Fibroblast of villous mesenchyme (primary cell): ENCODE measurements at places on chromosomes 6 and 20.
A peak's percentile ranks its signal among the peaks of the same experiment; 100 is the strongest.

DNA sequence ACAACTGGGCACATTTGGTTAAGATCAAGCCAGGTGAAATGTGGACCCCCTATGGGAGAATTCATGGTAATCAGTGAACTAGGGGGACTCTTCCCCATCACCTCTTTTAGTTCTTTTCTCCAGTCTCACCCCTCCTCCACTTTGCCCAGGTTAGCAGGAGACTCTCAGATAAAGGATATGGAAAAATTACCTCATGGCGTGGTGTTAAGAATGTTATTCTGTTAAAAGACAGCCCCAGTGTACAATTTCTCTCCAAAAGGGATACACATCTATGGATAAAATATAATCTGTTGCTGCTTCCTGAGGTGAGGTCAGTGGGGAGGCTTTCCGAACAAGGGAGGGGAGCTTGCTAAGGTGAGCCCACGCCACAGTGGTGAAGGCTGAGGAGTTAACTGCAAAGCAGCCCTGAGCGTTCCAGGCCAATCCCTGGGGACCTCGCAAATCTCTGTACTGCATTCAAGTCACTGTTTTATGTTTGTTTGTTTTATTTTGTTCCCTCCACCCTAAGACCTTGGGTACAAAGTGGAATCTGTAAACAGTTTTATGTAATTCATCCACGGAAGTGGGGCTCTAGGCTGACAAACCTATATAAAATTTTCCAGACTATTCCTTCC lies 52.0 kb downstream of the ADGRF1 start:
- no peak for DNase-seq

DNA sequence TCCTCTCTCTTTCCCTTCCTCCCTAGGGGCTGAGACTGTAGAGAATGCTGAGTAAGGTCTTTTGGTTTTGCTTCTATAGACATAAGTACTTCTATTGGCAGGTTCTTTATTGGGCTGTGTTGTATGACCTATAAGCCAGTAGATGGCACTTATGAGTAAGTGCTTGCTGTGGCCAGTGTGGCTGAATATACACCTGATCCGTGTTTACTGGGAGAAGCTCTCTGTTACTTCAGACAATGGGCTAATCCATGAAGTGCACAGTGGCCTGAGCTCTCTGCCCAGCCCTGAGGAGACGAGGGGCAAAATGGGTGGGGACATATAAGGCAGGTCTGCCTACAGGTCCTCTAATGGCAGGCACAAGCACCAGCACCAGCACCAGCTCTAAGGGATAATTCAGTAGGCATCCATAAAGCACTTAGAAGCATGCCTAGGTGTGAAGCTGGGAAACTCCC lies 610.3 kb downstream of the RNF144B start:
- DNase-seq, result peak; percentile 38

DNA sequence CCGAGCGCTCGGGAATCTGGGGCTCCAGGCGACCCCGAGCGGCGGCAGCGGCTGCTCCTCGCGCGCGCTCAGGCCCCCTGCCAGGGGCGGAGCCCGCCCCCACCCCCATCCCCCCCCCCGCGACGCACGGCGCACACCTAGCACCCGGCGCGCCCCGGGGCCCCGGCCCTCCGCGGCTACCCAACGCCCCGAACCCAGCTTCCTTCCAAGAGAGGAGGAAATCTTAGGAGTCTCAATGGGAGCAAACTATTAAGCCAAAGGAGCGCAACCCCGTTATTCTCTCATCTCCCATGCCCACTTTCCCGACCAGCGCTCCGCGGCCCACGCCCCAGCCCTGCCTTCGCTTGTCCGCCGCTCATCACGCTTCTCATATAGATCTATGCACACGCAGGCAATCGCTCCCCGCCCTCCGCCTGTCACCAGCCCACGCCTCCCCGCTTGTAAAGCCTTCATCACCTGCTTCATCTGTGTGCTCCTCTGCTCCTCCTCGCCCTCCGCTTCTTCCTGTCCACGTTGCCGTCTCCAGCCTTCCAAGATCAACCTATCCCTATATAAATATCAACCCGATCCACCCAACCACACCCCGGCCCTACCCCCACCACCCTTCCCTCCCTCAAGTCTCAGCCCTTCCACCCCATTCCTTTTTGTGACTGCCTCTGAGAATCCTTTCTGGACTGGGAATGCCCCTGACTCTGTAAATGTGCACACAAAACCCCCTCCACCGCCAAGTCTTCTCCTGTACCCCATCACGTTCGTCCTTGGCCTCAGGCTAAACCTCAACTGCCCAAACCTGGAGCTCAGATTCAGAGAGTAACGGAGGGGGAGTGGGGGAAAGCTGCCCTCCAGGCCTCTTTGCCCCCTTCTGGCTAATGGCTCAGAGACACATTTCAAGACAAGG lies at the start of gene DLK2:
TSS of gene DLK2 (minus strand) at position 18 of the 898 bp plus-strand sequence. CDS start 723 bp downstream, outside the sequence.
- DNase-seq, result peak; percentile 19

- DNase-seq, result no peak
These were observed 12.8 kb upstream of the ULBP3 start for GRCh38 chr6:150081702-150082101.

DNA sequence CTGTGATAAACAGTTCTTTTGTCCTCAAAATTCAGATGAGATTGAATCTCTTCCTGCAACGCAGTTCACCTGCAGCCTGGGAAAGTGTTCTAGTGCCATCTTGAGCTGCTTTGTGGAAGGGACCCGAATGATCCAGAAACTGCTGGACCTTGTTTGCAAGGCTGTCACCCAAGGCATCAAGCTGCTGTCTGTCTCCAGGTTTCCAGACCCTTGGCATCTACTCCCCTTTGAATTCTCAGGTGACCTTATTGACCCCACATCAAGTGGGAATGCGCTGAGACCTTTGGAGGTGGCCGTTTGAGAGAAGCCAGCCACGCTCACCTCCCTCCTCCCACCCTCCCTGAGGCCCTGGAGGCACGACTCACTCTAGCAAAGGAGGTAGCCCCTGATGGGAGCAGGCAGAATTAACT lies 112.5 kb downstream of the EDN3 start:
- DNase-seq, result no peak

DNA sequence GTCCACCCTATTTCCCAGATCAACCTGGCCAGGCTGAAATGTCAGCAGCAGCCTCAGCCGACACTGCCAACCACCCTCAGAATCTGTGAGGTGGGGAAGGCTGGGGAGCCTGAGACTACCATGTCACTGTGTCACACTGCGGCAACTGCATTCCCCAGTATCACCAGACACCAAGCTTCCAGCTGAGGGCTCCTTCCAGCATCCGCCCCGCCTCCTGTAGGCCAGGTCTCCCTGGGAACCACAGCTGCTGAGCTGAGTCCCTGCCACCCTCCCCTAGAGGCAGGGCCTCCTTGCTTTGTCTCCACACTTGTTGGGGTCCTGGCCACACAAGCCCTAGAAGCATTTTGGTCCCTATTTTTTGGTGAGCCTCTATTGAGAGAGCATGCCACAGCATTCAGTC lies 115.7 kb downstream of the UNC5CL start:
- DNase-seq, result no peak

- DNase-seq, result peak; percentile 68
These were observed at the start of gene MRS2 for GRCh38 chr6:24402697-24403500. MRS2 (plus strand) TSS chr6:24402936; CDS start chr6:24403047, 111 bp downstream.

GRCh38 chr6:15370733-15371671 lies 125.1 kb downstream of the JARID2 start:
- DNase-seq, result no peak

DNA sequence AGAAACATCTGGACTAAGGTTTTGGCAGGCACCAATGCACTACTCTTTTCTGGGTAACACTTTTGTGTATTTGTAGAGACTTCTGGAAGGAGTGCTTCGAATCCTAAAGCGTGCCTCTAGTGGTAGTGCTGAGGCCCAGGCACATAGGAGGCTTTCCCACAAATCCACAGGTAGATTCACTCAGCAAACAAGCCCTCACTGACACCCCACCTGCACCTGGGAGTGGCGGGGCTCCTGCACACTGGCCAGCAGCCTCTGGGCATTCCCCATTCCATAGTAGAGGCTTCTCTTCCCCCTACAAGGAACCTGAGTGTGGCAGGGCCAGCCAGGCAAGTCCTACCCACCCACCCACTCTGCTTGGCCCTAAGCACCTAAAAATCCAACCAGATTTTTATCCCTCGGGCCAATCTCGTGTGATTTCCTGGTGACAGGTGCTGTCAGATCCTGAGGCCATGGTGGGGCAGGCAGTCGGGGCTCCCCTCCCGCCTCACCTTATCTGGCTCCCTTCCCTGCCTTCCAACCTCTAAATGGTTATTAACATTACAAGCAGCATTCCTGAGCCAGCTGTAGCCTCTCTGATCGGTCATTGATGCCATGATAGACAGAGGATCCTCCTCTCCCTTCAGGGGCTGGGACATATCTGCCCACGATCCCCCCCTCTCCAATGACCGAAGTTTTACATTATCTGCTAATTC lies 82.4 kb downstream of the SLC2A10 start:
- no peak for DNase-seq

GRCh38 chr6:119481976-119482375 lies 132.4 kb upstream of the MAN1A1 start:
- no peak for DNase-seq

DNA sequence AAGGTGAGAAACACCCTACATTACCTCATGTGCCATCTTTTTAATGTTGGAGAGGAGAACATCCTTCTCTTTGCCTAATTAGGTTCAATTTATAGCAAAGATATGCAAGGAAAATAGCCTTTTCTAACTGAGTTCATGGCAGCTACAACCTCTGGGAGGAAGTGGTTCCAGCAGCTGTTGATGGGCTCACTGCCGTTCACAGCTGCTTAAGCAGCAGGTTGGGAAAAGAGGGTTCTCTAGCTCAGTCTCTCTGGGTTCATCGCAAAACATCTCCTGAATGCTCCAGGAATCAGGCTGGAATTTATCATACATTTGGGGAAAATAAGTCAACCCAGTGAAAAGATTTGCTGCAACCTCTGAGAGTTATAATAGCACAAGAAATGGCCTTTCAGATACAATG lies 115.1 kb downstream of the UNC5CL start:
- no peak for DNase-seq

- DNase-seq, result no peak
These were observed 44.6 kb upstream of the HDDC2 start for GRCh38 chr6:125346201-125346925.

DNA sequence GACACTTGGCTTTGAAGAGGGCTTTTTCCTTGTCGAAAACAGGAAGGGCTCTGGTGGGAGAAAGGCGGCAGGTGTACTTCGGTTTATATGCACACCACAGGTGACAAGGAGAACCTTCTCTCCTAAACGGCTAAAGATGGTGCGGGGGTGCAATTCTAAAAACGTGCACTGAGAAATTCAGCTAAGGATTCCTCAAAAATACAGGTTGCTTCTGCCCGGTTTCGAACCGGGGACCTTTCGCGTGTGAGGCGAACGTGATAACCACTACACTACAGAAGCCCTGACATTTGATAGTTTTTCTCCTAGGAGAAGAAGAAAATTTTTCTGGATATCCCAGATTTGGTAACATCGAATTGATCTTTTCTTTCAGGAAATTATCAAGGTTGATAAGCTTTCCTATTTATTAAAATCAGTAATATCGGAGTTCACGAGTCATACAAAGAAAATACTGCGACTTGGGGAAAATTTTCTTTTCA lies 32.0 kb downstream of the POM121L2 start:
- DNase-seq, result peak; percentile 40

DNA sequence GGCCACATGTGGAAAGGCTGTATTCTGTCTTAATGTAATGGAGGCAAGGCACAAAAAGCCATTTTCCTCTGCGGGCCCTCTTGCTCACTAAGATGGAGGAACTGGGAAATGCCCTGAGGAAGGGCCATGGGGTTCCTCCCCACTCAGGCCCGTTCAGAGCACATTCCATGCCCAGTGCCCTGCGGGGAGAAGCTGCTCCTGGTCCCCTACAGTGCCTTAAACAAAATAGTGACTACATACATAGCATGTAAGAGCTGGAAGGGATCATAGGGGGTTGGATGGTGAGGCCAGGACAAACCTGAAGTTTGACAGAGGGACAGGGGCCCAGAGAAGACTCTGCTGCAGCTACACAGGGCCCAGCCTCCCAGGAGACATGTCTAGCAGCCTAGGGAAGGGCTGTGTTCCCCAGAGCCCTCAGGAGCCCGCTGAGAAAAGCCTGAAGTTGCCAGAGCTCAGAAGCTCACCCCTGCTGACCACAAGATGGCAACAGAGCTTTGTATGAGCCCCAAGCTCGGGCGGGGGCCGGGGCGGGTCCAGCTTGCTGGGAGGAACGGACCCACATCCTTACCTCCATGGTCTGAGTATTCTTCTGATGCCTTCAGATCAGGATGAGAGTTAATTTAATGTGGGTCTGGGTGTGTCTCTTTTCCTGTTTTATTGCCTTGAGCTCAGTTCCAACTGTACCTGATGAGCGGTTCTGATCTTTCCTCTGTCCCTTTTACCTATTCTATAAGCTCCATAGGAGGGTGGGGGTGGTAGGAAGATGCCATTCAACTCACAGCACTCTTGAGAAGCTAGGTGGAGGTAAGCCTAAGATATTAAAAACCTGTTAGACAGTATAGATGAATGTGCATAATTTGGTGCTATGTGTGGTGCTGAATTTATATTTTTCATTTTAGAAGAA lies 242.9 kb downstream of the CDC5L start:
- peak; percentile 65 for DNase-seq

- no peak for DNase-seq
These were observed 390.6 kb upstream of the MARCKS start for GRCh38 chr6:113466526-113466925.

DNA sequence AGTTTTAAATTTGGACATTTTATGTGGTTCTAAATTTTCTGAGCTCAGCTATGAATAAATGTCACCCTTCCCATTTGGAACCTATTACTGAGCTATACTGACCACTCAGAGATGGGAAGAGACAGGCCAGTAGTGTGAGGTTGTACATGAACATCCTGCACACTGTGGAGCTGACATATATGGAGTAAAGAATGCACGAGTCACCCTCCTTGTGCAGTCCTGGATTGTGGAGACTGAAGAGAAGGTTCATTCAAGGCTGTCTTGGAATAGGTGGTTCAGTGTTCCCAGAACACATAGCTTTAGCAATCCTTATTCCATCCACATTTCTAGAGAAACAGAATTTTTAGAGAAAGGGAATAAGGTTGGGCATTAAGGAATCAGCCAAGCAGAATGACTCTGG lies 50.3 kb upstream of the OGFRL1 start:
- DNase-seq, result no peak

DNA sequence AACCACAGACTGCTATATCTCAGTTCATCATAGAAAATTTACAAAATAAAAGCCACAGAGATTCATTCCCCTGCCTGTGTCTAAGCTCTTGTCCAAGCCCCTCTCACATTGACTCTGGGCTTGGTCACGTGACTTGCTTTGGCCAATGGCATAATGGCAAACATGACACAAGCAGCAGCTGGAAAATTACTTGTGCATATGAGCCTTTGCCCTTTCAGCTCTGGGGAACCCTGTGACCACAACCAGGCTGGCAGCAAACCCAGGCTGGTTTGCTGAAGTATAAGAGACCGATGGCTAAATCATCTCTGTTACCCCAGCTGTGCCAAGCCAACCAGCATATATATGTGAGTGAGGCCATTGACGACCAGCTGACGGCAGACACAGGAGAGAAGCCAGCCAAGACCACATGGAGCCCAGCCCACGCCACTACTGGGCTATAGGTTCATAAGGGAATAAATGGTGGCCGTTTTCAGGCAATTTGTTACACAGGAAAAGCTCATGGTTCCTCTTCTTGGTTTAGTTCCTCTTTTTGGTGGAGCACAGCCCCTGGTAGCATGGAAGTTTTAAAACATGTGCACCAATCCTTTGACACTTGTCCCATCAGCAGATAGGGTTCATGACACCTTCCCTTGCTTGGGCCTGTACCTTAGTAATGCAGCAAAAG lies 31.8 kb upstream of the RSPO4 start:
- DNase-seq, result peak; percentile 1
